ENCODE measurements at places on chromosomes 16 and 17.

DNA sequence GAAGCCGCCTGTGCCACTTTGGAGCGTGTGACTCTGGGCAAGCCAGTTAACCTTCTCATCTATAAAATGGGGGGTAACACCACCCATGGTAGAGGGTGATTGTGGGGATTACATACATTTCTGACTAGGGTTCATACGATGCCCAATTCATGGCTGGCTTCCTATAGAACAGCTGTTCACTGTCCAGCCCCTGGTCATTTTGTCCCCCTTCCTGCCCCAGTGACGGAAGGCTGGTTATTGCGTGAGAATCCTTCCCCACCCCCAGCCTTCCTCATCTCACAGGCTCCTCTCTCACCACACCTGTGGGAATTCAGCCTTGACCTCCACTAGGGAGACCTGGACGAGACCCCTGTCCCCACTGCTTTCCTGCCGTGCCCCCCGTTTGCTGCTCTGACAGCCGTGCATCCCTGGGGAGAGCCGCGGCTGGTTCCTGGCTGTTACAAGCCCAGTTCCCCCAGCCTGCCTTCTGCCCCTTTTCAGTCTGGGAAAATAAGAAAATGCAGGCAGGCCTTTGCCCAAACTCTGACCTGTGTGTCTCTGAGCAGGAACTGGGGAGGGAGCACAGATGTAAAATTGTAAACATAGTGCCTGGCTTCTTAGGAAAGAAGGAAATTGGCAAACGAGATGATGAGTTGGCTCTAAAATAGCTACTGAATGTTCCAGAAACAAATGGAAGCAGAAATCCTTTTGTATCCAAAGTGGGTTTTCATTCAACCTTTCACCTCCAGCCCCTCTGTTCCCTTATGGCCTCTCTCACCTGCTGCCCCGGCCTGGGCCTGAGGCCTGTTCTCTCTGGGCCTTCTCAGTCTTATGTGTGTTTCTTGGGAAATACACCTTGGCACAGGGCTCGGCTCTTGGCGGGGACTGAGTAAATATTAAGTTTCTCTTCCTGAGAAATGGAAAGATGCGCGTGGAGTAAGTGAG, 67.3 kb downstream of the OR1D5 start:
- DNase-seq: no peak

GRCh38 chr17:80260069-80260535, 550 bp upstream of the RNF213 start:
- no peak for DNase-seq

DNA sequence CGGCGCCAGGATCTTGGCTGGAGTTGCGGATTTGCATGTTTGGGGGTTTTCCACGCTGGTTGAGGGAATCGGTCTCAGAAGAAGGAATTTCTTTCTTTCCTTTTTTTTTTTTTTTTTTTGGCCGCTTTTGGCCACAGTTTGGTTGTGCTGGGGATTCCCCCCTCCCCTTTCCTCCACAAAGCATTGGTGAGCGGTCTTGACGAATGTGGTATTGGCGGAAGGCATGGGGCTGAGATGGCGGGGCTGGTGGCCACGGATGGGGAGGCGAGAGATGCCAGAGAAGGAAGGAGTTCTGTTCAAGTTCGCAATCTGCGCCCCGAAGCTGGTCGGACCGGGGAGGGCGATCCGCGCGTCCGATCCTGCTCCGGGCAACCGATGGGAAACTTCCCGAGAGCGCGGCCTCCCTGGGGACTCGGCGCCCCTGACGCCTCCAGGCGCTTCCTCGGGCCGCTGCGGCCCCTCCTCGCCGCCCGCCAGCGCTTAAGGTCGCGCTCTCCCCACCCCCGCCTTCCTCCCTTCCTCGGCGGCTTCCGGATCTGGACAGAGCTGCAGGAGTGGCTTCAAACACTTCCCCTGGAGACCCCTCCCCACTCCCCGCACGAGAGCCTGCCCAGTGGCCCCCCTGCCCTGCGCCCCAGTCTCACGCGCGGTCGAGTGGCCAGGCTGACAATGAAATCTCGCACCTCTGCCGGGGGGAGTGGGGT, 43.2 kb downstream of the RAI1 start:
- DNase-seq: no peak

DNA sequence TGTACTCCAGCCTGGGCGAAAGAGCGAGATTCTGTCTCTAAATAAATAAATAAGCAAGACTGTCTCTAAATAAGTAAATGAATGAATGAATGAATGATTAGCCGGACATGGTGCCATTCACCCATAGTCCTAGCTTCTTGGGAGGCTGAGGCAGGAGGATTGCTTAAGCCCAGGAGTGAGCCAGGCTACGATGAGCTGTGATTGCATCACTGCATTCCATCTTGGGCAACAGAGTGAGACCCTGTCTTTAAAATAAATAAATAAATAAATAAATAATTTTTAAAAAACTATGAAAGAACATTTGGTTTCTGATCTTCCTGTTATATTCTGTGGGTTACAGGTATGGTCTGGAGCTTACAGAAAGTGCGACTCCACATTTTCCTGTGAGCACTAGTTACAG, 65.0 kb downstream of the C17orf58 start:
- DNase-seq: no peak

- DNase-seq: no peak
These were observed 25.8 kb upstream of the ACSF3 start for GRCh38 chr16:89067677-89068443.

DNA sequence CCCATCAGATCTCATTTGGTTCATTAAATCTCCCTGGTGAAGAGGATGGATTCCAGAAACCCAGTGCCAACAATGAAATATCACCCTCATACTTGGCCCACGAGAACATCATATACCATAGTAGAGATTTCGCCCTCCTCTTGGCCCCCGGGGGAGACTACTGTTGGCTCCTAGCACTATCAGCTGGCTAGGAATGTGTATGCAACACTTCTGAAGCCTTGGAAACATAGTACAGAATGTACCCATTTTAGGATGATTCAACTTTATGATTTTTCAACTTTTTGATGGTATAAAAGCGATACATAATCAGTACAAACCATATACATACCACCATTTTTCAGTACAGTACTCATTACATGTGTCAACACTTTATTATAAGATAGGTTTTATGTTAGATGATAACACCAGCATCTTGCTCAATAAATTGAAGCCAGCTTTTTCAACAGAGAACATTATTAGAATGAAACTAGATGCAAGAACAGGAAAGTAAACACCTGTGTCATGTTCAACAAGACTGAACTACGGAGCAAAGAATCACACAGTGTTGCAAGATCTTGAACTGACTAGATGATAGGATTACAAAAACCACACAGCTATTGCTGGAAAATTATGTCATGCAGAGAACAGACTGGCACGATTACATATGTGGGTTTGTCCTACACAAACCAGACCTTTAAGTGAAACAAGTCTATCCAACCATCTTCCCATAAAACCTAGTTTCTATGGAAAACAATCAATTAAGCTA, 17.2 kb downstream of the RSL1D1 start:
- no peak for DNase-seq

GRCh38 chr16:9508328-9508936, 417.0 kb downstream of the HAPSTR1 start:
- DNase-seq: no peak

DNA sequence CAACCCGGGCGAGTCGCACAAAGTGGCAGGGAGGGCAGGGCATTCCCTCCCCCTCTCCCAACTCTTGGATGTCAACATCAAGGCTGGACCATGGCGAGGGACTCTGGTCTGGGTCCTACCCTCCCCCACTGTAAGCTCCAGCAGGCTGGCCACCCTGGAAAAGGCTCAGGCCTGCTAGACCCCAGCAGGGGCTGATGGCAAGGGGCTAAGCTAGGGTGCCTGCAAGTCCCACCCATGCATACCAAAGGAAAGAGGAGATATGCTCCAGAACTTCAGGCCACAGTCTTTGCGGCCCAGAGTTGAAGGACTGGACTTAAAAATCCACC, 19.9 kb downstream of the ST3GAL2 start:
- no peak for DNase-seq

DNA sequence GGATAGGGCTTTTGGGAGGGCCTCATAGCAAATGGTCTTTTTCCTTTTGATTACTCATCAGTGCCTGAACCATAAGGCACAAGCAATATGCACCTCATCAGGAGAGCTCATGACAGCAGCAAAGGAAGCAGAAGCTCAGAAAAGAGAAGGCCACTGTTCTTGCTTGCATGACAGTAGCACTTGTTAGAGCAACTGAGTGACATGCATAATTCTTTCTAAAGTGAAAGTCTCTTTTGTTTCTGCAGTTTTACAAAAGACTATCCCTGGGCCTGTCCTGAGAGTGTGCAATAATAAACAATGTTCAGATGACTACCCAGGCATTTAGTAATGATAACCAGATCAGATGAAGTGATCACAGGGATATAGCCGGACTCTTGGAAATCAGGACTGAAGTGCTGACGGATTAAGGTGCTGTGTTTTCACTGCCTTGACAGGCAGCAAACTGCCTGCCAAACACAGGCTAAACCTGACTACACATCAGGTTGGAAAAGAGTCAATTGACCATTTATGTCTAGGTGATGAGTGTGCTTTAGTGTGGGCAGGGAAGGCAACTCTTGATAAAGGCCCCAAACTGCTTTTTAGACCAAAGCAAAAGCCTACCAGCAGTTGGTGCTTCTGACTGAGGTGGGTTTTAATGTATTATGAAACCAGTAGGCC, 1860.3 kb downstream of the TP53TG3F start:
- no peak for DNase-seq

GRCh38 chr16:84302111-84302954, 7.7 kb downstream of the WFDC1 start:
- DNase-seq: no peak

GRCh38 chr16:3718019-3718391, 681 bp upstream of the TRAP1 start:
- no peak for DNase-seq
